ENCODE measurements at places on chromosomes 7 and 10.

DNA sequence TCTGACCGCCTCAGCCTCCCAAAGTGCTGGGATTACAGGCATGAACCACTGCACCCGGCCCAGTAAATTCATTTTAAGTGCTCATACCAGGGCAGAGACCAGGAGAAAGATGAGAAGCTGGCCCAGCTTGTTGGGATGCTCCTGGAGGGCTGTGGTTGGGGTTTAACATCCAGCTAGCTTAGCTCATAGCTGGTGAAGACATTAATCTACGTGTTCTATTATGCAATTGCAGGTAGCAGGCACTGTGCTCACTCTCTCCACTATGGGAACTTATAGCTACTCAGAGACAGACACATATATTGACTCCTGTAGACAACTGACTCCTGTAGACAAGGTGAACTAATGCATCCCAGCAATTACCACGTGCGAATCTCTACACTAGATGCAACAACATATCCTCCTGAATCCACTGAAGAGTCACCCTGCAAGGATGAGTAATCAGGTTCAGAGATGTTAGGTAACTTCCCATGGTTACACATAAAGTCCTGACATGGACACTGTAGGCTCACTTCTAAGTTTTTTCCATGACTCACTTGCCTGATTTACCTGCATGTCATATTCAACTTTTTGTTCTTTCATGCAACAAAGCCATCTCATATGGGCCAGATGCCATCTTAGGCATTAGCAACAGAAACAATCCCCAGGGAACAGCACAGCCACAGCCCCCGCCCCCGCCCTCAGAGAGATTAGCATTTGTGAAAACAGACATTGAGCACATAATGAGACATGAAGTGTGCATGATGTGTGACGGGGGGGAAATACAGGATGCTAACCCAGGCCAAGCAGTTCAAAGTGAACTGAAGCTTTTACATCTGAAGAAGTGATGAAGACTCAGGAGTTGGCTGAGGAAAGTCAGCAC, 37.2 kb downstream of the ERLIN1 start:
- DNase-seq = no peak

- DNase-seq = no peak
Measured at GRCh38 chr10:99280472-99280871, 44.8 kb upstream of the HPSE2 start.

DNA sequence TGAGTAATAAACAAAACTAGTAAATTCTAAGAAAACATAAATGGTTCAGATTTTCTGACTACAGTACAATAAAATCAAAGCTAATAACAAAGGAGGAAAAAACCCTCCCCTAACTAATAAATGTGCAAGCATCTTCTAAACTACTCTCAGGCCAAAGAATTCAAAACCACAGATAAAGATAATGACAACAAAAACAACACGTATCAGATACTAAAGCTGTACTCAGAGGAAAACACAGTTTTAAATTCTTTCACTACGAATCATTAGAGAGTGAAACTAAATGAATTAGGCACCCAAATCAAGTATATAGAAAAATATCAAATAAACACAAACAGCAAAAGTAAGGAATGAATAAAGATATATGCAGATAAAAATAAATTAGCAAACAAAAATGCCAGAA, 200.9 kb downstream of the TEX36 start:
- DNase-seq = no peak

GRCh38 chr10:62388328-62388727, 14.2 kb downstream of the ZNF365 start:
- DNase-seq = no peak

- DNase-seq = no peak
Measured at GRCh38 chr10:88838766-88839350, 12.8 kb downstream of the ANKRD22 start.

All from CD4-positive, alpha-beta T cell treated with Interleukin-12 subunit alpha and Interleukin-12 subunit beta, for 1 hour (primary cell).